T-helper 2 cell treated with Interferon-gamma antibody and Interleukin-4, amounts not matched to agents 5 μg/mL and 100 μg/mL, for 36 hours (primary cell): ENCODE measurements at places on chromosomes 11 and 22.

- DNase-seq = no peak
- peaks cover 11% of the 10 kb centered on the region for H3K27me3 ChIP-seq
- H3K27ac ChIP-seq = no peak overlapping the region
- no peaks in the 10 kb centered on the region for H3K36me3 ChIP-seq
These were observed 55.1 kb downstream of the TMPRSS5 start for GRCh38 chr11:113651023-113651422.

DNA sequence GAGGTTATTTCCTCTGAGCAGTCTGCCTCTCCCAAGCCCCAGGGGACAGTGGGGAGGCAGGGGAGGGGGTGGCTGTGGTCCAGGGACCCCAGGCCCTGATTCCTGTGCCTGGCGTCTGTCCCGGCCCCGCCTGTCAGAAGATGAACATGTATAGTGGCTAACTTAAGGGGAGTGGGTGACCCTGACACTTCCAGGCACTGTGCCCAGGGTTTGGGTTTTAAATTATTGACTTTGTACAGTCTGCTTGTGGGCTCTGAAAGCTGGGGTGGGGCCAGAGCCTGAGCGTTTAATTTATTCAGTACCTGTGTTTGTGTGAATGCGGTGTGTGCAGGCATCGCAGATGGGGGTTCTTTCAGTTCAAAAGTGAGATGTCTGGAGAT is 3.1 kb downstream of the PIM3 start:
- no peak for DNase-seq
- peak overlapping the region; percentile 65 for H3K4me3 ChIP-seq
- peak overlapping the region; percentile 71 for H3K27ac ChIP-seq
- H3K4me1 ChIP-seq = peaks cover 12% of the 10 kb centered on the region
- no peaks in the 10 kb centered on the region for H3K27me3 ChIP-seq

- no peak for DNase-seq
- H3K36me3 ChIP-seq = no peaks in the 10 kb centered on the region
- H3K27ac ChIP-seq = no peak overlapping the region
- no peaks in the 10 kb centered on the region for H3K27me3 ChIP-seq
- H3K4me3 ChIP-seq = no peak overlapping the region
These were observed 30.1 kb downstream of the TSPAN4 start for GRCh38 chr11:872799-873198.

DNA sequence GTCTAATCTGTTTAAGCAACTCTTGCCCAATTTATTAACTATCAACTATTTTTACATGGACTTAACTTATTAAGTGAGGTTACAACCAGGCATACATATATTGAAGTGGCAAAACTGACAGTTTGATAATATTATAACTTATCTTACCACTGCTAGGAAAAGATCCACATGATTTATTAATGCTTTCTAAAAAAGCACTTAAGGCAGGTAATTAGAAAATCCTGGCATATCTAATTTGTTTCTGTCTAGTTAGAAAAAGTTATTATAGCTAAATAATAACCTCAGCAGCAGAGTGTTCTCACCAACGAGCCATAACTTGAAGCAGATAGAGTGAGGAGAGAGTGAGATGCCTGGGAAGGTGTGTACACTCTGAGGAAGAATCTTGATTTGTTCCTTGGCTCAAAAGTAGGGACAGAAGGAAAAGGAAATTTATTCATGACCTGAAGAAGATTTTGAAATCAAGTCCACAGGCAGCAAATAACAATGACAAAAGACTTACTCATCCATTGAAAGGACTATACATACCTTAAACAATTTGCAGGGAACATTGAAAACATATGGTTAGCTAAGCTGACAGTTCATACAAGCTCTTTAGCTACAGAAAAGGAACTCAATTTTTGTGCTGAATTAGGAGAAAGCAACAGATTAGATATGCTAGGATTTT is 7.1 kb upstream of the MUC15 start:
- H3K36me3 ChIP-seq = no peaks in the 10 kb centered on the region
- no peak overlapping the region for H3K27ac ChIP-seq
- no peak for DNase-seq

DNA sequence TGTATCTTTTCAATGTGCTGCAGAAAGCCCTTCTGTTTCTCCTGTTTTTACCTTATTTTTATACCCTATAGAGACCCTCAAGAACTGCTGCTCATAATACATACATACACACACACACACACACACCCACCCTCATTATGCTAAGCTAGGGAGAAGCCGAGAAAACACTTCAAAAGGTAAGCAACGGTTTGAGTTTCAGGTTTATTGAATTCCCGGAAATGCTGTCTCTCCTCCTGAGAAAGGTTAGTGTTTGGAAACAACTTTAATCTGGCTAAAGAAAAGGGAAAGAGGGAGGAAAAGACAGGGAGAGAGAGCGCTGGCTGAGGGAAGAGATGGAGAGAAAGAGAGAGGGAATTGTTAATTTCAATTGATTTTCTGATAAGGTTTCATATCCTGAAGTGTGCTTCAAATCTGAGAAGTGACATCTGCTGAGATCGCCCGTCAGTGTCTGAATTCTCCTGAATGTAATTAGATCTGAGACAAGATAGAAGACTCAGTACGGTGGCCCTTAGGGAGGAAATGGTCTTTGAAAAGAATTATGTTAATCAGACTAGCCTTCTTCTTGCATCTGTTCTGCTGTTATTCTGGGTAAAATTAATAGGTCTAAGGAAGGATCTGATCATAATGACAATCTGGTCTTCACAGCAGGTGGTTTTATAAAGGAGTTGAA is 169.1 kb downstream of the NXPE2 start:
- DNase-seq = no peak
- no peaks in the 10 kb centered on the region for H3K36me3 ChIP-seq
- no peak overlapping the region for H3K27ac ChIP-seq
- no peaks in the 10 kb centered on the region for H3K27me3 ChIP-seq
- no peaks in the 10 kb centered on the region for H3K4me1 ChIP-seq

GRCh38 chr22:17112491-17113042 is 8.6 kb downstream of the TMEM121B start:
- no peak overlapping the region for H3K27ac ChIP-seq
- H3K4me1 ChIP-seq = peaks cover 31% of the 10 kb centered on the region
- no peaks in the 10 kb centered on the region for H3K27me3 ChIP-seq
- no peak for DNase-seq
- H3K4me3 ChIP-seq = no peak overlapping the region

DNA sequence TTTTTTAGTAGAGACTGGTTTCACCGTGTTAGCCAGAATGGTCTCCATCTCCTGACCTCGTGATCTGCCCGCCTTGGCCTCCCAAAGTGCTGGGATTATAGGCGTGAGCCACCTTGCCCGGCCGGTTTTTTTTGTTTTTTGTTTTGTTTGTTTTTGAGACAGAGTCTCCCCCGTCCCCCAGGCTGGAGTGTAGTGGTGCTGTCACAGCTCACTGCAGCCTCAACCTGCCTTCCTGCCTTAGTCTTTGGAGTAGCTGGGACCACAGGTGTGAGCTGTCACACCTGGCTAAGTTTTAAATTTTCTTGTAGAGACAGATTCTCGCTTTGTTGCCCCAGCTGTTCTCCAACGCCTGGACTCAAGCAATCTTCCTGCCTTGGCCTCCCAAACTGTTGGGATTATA is 3.2 kb downstream of the PPIL2 start:
- H3K27me3 ChIP-seq = no peaks in the 10 kb centered on the region
- peaks cover 31% of the 10 kb centered on the region for H3K36me3 ChIP-seq
- no peak for DNase-seq
- no peak overlapping the region for H3K27ac ChIP-seq
- no peak overlapping the region for H3K4me3 ChIP-seq
- peaks cover 15% of the 10 kb centered on the region for H3K4me1 ChIP-seq
